ENCODE measurements at places on chromosomes 7 and 10.
A peak's percentile ranks its signal among the peaks of the same experiment; 100 is the strongest.

DNA sequence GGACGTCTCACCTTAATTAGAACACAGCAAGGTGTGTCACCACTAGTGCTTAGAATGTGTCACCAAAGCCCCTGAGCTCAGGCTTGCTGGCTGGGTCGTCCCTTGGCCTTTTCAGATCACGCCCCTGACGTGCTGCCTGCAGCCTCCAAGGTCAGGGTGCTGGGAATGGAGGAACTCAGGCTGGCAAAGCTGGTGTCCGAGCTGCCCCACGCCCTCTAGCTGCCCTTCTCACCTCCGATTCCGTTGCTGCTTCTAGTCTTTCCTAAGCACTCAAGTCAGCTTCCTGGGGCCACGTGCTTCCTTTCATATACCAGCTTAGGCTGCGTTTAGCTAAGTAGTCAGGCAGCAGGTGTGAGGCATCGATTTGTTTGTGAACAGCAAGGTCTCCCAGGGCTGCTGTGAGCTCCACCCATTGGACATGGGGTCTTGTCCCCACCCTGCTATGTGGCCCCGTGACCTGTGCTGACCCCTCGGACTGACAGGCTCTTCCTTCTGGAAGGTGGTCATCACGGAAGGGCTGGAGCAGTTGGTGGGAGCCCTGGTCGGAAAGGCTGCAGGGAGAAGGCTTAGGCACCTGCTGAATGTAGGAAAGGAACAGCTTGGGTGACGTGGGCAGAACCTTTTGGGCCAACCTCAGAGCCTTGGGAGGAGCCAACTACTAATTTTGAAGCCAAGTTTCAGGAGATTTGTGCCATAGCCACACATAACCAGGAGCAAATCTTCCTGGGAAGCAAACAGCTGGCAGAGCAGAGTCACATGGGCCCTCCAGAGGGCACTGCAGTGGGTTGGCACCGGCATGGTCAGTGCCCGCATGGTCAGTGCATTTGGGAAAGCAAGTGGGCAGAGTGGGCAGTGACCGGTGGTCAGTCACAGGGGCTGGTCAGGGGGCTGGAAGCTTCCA lies 28.8 kb downstream of the VIPR2 start:
- no peak for DNase-seq

DNA sequence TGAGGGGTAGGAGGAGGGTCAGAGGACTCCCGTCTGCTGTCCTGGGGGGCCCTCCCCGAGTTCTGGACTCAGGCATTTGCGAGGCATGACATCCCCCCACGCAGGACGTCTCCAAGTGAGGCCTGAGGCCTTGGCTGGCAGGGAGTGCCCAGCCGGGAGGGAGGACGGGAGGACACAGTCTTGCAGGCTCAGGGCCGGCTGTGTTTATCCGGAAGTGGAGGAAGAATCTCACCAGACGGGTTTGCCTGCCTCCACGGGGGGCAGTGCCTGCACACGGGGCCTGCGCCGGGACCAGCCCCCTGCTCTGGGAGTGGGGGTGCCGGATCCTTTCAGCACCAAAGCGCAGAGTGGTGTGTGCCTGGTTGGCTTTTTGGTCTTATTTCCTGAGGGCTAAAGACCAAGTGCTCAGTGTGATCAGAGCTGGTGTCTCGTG lies 10.9 kb downstream of the PWWP2B start:
- DNase-seq = peak; percentile 59

- DNase-seq = no peak
Measured at GRCh38 chr7:66205741-66206090, 582 bp downstream of the TPST1 start.

- peak; percentile 80 for DNase-seq
Measured at GRCh38 chr7:39507866-39508551, 58.2 kb upstream of the YAE1 start.

Data from hematopoietic multipotent progenitor cell (in vitro differentiated cells).